ENCODE measurements at places on chromosomes 1 and 21. TPM values are rescaled to one million over a fixed set of nuclear protein-coding genes. Genes with fewer than 3 reads are reported as not detected.

The BRDT gene
- not detected for total RNA-seq

The S100A7A gene
- total RNA-seq, result not detected

The C1orf105 gene
- 5.5 TPM for total RNA-seq

The APCS gene
- not detected for total RNA-seq

The SMCP gene
- total RNA-seq, result not detected

The RYR2 gene
- 955 TPM for total RNA-seq

GRCh38 chr21:41258617-41259016 lies 58.0 kb upstream of the FAM3B start:
- no peak overlapping the region for H3K27ac ChIP-seq
- no peak overlapping the region for H3K4me3 ChIP-seq
- H3K4me1 ChIP-seq, result no peaks in the 10 kb centered on the region
- H3K27me3 ChIP-seq, result no peaks in the 10 kb centered on the region

GRCh38 chr1:207659545-207660153 lies 14.7 kb downstream of the CR1L start:
- no peak for DNase-seq
- H3K4me1 ChIP-seq, result no peaks in the 10 kb centered on the region
- H3K4me3 ChIP-seq, result no peak overlapping the region
- H3K27me3 ChIP-seq, result peaks cover 8% of the 10 kb centered on the region

GRCh38 chr1:115609021-115609420 lies 32.7 kb upstream of the VANGL1 start:
- H3K27ac ChIP-seq, result no peak overlapping the region
- H3K27me3 ChIP-seq, result no peaks in the 10 kb centered on the region
- H3K36me3 ChIP-seq, result no peaks in the 10 kb centered on the region
- no peak overlapping the region for H3K4me3 ChIP-seq
- no peak for DNase-seq
